NCI-H460 (cell line): ENCODE measurements at places on chromosomes 2 and 18.

GRCh38 chr18:54125429-54125828, 99.0 kb downstream of the MBD2 start:
- DNase-seq: no peak

- DNase-seq: no peak
Observed at GRCh38 chr2:62406573-62407043, 99.4 kb downstream of the TMEM17 start.

DNA sequence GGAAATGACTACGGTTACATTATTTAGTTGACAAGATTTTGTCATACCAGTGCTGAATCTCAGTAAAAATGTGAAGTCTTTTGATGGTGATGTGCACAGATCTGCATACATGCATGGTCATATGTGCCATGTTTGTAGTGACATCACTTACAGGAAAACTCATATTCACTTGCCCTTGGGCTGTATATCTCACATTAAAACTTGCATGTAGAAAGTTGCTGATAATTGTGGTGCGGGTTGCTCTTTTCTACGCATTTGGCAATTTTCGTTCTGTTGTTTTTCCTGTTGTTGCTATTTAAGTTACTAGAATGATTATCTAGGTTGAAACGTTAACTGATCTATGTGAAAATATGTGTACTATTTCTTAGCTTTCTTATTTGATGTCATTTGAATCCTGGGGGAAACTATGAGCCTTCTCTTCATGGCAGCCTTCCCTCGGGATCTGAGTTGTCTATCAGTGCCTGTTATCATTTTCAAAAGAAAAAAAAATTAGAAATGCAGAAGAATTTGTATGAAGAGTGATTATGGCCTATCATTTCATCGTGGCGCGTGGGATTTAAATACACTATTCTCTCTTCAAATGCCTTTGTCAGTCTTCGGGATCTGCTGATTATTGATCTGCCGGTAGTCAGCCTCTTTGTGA, 296.6 kb downstream of the TMX3 start:
- DNase-seq: peak; percentile 74

DNA sequence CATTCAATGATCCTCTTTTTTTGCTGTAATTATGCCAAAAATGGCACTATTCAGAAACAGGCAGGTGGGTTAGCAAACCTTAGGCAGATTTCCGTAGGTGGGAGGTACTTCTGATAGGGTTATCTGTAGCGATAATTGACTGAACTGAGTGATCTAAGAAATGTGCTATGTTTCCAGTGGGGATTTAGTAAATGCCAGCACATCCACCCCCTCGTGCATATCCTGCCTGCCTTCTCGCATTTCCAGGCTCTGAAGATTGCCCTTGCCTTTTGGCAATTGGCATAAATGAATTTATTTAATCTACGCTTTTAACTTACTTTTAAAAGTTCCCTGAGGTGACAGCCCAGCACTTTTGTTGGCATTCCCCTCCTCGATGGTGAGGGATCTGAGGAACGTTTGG, 576 bp upstream of the FSHR start:
- DNase-seq: no peak

DNA sequence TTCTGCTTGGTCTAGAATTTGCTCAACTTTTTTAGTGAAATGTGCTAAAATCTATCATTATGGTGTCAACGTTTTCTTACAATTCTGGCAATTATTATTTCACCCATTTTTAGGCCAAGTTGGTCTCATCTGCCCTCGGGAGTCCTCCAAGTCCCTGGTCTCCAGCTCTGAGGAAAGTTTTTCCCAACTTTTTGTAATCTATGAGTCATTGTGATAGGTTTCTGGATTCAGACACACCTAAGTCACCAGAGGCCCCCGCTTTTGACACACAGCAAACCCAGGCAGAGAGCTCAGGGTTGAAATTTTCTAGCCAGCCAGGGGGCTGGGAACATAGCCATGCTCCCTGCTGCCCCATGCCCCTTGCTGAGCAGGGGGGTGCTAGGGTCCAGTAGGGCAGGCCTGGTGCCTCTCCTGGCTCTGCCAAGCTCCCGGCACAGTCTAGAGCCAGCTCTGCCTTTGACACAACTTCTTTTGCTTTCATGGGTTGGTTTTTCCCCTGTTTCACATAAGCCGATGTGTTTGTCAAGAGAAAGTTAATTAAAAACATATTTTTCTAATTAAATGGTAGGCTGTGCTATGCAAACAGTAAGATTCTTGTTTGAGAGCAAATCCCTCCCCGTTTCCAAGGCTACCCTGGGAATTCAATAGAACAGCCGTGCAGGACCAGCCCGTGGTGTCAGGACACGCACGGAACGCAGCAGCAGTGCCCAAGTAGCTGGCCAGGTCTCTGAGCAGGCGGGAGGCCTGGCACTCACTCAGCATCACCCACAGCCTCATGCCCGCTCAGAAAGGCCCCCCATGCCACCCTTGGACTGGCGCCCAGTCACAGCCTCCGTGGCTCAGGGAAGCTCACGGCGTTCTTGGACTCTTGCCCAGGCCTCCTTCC, 25.5 kb upstream of the SNED1 start:
- DNase-seq: no peak
